ENCODE measurements at places on chromosomes 12 and 14. TPM values are rescaled to one million over a fixed set of nuclear protein-coding genes. Genes with fewer than 3 reads are reported as not detected.

Gene FMNL3
- 2.2 TPM for total RNA-seq

Gene JPH4
- not detected for total RNA-seq

Gene LRRC10
- not detected for total RNA-seq

Gene LRP6
- 16.4 TPM for total RNA-seq

Gene SPTB
- 0.07 TPM for total RNA-seq

Gene DEGS2
- total RNA-seq, result 3.4 TPM

Gene LAG3
- 0.14 TPM for total RNA-seq

Gene TTC6
- total RNA-seq, result 0.78 TPM

Gene ALKBH1
- total RNA-seq, result 10.2 TPM

Gene CFAP251
- total RNA-seq, result 37.9 TPM

Gene MSI1
- not detected for total RNA-seq

Gene SIX6
- total RNA-seq, result not detected

Gene PTPRB
- 0.35 TPM for total RNA-seq

Gene CCDC88C
- total RNA-seq, result 18.9 TPM

Gene P2RX2
- not detected for total RNA-seq

Gene ARHGEF25
- 0.19 TPM for total RNA-seq

Gene MIP
- not detected for total RNA-seq

Gene GPX2
- total RNA-seq, result 21.2 TPM

Gene CCDC198
- total RNA-seq, result not detected

Gene FZD10
- 0.92 TPM for total RNA-seq

Gene PRKD1
- 0.71 TPM for total RNA-seq

Gene P2RX7
- total RNA-seq, result 0.05 TPM

Gene KLRK1
- not detected for total RNA-seq

Gene DPY19L2
- total RNA-seq, result 0.14 TPM

Gene PLEKHG7
- total RNA-seq, result not detected

Gene DEPDC4
- 3.1 TPM for total RNA-seq

Gene ARHGDIB
- 33.1 TPM for total RNA-seq

Gene NTF3
- not detected for total RNA-seq

Gene SPATS2
- total RNA-seq, result 17.2 TPM

Gene TAS2R8
- not detected for total RNA-seq

Gene LALBA
- not detected for total RNA-seq

Gene RNASE3
- total RNA-seq, result not detected

Gene STON2
- total RNA-seq, result 107 TPM

Gene KRT72
- not detected for total RNA-seq
